SHP77 treated with DMSO at 0.1 percent for 48 hours (cell line): ENCODE measurements at places on chromosomes 5 and 9.

DNA sequence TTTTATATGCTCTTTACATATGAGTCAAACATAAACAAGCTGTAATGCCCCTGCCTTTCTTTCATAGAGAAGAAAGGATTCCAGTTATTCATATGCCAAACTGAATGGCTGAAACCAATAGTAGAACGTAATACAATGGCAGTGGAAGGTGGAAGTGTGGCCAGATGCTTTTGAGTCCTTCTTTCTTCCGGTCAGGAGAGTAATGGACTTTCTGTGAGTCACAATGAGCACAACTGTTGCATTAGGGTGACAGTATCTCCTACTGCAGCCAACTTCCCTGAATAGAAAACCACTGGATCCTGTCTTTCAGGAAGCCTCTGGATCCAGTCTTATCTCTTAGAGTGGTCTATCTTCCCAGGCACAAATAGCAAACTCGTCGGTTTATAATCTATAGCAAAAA, 855.2 kb downstream of the MAT2B start:
- DNase-seq, result no peak

- DNase-seq, result no peak
Observed at GRCh38 chr9:130333041-130333711, 67.6 kb downstream of the HMCN2 start.

GRCh38 chr9:116627433-116627832, 59.7 kb upstream of the TRIM32 start:
- DNase-seq, result no peak

DNA sequence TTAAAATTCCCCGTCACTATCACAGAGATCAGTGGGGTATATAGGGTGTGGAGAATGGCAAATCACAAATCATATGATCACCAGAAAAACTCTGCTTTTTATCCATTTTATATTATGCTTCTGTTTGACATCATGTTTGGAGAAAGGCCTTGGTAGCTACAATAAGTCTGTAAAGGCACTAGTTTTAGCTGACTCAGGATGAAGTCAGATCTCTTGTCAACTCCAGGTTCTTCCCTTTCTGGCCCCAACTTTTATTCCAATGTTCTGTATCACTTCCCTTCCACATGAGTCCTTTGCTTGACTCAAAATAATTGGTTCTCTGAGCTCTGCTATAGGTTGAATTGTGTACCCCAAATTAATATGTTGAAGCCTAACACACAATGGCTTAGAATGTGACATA, 484.9 kb downstream of the PTPRD start:
- DNase-seq, result no peak

GRCh38 chr9:34989946-34990635, 546 bp downstream of the DNAJB5 start:
- DNase-seq, result no peak

GRCh38 chr5:157801-158200, 33.5 kb upstream of the LRRC14B start:
- no peak for DNase-seq

- no peak for DNase-seq
Observed at GRCh38 chr9:101586651-101587050, 8.1 kb downstream of the PPP3R2 start.

- DNase-seq, result no peak
Observed at GRCh38 chr5:135966790-135967189, 12.0 kb upstream of the LECT2 start.

DNA sequence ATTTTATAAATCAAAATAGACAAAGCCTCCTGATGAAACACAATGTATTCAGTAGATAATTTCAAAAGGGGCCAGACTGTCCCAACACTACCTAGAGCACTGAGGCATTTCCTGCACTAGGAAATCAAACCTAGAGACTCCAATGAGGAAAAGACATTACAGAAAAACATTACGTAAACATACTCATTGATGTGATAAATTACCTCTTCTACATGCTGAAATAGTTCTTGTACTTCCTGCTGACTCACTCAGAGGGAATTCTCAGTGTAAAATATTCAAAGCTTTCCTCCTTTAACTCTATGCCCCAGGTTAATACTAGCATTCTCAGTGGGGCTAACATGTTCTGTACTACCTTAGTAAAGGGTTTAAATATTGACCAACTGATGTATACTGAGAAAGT, 178.0 kb downstream of the ESM1 start:
- no peak for DNase-seq

GRCh38 chr9:98229620-98230019, 25.8 kb downstream of the TBC1D2 start:
- DNase-seq, result no peak

- DNase-seq, result no peak
Observed at GRCh38 chr9:21777701-21778100, 24.7 kb upstream of the MTAP start.

DNA sequence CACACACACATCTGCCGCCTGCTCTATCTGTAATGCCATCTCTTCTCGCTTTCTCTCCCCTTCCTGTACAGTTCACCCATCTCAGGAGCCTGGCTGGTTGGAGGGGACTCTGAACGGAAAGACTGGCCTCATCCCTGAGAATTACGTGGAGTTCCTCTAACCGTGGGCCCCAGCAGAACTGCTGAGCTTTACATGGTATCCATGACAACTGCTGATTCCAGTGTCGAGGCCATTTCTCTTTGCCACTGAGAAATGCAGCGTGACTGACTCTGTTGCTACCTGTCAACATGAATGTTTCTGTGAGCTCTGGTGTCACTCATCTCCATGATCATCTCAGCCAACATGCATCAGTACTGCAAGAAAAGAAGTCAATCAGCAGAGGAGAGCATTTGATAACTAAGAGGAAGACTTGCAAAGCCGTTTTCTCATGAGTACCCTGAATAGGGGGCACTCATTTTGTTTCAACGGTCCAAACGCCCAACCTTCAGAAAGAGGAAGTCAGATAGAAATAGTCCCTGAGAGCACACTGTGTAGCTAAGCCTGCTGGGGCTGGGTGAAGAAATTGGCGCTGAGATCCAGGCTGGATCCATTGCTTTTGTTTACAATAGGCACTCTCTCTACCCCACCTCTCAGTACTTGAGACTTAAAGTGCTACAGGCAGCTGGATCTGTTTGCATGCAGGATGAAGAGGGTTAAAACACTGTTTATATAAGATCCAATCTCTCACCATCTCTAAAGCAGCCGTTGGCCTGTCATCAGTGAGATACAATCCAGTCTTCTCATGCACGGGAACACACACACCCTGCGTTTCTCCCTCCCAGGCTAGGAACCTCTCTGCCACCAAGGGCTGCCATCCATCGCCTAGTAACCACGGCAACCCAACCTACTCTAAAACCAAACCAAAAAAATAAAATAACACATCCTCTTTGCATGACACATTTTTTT, 180.9 kb downstream of the NR3C1 start:
- peak; percentile 99 for DNase-seq

GRCh38 chr5:32520972-32521371, 64.4 kb upstream of the SUB1 start:
- no peak for DNase-seq

DNA sequence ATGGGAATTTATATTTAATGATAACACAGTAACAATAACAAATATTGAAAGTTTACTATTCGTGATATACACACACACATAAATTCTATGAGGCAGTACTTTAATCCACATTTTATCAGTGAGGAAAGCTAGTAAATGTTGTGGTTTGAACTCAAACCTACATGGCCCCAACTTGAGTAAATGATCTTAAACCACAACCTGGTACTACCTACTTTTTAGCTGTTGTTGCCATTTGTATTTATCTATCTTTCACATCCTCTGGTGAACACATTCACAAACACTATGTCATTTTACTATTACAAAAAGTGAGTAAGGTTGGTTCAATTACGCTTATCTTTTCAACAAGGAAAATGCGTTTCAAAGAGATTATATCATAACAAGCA, 186.1 kb downstream of the SMC2 start:
- no peak for DNase-seq

DNA sequence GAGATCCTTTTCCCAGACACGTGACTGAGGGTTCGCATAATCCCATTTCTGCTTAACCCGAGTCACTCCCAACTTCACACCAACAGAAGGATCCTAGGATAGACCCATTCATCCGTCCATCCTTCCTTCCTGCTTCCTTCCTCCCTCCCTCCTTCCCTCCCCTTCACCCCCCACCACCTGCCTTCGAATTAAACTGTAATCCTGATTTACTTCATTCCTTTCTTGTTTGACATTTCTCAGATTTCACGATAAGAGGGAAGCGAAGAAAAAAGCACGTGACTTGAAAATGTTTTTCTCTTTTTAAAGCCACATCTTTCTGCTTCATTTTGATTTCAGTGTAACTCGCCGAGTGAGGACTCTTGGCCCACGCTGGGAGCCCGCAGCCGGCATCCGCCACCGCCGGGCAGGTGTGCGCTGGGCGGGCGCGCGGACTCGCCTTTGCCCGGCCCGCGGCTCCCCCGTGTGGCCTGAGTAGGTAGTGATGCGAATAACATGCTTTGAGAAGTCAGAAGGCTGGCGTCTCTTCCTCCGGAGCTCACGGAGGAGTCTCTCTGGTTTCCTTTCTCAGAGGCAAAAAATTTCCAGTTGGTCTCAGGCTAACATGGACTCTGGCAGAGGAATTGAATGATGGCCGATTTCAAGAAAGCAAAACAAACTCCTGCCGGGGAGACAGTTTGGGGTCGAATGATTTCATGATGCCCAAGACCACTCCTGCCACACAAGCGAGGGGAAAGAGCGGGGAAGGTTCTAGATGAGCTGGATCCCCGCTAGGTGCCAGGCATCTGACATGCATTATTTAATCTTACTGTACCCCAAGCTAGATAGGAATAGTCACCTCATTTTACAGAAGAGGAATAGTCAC, 117.7 kb downstream of the SLC12A2 start:
- peak; percentile 42 for DNase-seq

- no peak for DNase-seq
Observed at GRCh38 chr5:73433982-73434342, 14.6 kb downstream of the FOXD1 start.

DNA sequence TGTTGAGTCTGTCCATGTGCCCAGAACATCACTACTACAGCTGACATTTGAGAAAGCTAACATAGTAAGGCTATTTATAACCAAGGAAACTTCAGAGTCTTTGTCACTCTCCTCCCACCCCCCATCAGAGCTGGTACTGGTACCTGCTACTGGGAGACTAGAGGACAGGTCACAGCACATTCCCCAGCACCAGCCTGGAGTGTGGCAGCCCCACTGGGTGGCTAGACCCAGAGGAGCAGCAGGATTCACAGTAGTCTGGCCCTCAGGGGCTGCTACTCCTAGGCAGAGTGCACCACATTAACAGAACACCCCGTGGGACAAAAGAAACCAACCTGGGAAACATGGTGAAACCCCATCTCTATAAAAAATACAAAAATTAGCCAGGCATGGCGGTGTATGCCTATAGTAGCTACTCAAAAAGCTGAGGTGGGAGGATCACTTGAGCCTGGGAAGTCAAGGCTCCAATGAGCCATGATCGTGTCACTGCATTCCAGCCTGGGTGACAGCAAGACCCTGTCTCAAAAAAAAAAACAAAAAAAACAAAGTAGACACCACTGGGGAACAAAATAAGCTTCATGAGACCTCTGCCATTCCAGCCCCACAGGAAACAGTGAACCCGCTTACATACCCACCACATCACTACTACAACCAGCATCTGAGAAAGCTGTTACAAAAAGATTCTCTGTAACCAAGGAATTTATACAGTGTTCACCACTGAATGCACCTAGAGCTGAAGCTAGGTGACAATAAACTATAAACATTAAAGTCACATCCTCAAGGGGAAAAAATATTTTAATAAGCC, 26.3 kb upstream of the PTGER4 start:
- no peak for DNase-seq

GRCh38 chr9:73155968-73156864, 4.6 kb downstream of the ANXA1 start:
- no peak for DNase-seq
